GM12892 (cell line): ENCODE measurements at places on chromosomes 5 and 9.

- DNase-seq, result no peak
Observed at GRCh38 chr9:113888976-113889375, 12.9 kb downstream of the ZNF618 start.

DNA sequence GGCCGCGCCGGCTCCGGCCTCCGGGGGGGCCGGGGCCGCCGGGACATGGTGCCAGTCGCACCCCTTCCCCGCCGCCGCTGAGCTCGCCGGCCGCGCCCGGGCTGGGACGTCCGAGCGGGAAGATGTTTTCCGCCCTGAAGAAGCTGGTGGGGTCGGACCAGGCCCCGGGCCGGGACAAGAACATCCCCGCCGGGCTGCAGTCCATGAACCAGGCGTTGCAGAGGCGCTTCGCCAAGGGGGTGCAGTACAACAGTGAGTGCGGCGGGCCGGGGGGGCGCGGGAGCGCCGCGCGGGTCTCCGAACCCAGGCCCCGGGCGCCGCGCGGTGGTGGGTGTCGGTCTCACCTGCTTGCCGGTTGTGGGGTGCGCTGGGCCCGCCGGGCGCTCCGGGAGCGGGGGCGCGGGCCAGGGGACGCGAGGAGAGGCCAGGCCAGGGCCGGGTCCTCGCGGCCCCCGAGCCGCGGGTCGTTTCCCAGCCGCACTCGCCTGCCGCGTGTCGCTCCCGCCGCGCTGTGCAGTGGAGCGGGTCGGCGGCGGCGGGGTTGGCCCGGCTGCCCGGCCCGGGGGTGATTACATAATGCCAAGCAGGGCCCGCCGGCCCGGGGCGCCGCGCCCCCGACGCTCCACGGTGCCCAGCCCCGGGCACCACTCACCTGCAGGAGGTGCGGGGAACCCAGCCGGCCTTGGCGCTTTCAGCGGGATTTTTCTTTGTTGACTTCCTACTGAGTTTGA, 492 bp downstream of the RABL6 start:
- no peak for DNase-seq

GRCh38 chr5:115589043-115589442, 13.2 kb downstream of the TICAM2 start:
- no peak for DNase-seq

- no peak for DNase-seq
Observed at GRCh38 chr5:85441156-85441555, 1056.5 kb upstream of the EDIL3 start.

- no peak for DNase-seq
Observed at GRCh38 chr5:79743846-79744605, 54.4 kb downstream of the CMYA5 start.

DNA sequence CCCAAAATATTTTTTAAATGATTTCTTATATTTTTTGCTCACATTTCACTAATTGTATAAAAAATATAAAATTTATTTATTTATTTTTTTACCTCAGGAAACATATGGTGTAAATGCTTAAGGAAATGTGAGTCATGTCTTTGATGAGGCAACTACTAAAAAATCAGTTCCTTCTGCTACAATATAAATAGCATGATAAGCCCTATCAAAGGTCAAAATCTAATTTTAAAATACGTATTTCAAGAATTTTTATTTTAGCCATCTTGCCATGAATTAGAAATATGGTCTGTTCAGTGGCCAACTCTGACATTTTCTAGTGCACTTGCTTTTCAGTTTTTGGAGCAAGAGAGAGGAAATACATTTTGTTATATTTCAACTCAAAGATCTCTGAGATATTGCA, 50.5 kb downstream of the PDE4D start:
- no peak for DNase-seq
